ENCODE measurements at places on chromosomes 2 and 18.

DNA sequence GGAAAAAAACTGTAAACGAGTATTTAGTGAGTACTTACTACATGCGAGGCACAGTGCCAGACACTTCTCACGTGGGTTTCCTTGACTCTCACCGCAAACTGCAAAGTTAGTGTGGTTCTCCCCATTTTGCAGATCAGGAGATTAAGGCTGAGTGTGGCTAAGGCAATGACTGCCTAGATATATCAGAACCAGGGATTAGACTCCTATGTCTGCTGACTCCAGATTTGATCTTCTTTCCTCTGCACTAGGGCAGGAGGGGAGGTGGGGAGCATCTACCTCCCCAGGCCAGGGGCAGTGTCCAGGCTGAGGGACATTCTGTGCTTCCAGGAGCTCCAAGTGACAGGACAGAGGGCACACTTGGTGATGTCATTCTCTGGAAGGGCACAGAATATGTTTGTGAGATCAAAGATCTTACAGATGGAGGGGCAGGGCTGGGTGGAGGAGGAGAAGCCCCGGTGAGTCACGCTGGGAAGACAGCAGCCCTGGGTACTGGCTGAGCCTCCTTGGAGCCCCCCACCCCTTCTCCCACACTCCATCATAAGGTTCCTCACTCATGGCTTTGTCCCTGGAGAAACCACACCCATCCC, 92.4 kb downstream of the RHOB start:
- DNase-seq = no peak

DNA sequence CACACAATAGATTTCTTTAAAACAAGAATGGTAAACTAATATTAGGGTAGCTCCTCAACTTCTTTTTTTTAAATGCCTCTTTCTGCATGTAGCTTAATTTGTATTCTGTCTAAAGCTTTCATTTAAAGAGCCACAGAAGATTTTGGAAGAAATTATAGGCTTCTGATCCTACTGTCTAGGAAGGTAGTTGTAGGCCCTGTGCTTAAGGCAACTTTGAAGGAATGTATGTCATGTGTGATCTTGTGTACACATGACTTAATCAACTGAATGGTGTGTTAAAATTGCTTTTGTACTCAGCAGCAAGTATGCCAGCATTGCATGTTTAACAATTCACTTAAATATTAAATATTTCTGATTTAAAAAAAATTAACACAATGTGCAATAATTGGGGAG, 51.5 kb upstream of the LYPD6 start:
- no peak for DNase-seq

- DNase-seq = no peak
These were observed 28.4 kb upstream of the MGAT4A start for GRCh38 chr2:98759338-98759737.

GRCh38 chr2:77521931-77522470, at the start of gene LRRTM4:
LRRTM4 (minus strand) TSS chr2:77522376.
- DNase-seq = no peak

DNA sequence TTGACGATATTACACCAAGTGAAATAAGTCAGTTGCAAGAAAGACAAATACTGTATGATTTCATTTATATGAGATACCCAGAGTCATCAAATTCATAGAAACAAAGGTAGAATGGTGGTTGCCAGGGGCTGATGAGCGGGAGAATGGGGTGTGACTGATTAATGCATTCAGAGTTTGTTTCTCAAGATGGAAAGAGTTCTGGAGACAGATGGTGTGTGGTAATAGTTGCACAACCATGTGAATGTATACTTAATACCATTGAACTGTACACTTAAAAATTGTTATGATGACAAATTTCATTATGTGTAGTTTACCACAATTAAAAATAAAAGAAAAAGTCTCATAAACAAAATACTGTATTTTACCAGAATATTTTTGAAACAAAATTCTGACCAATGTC, 117.3 kb downstream of the PIGN start:
- DNase-seq = no peak

DNA sequence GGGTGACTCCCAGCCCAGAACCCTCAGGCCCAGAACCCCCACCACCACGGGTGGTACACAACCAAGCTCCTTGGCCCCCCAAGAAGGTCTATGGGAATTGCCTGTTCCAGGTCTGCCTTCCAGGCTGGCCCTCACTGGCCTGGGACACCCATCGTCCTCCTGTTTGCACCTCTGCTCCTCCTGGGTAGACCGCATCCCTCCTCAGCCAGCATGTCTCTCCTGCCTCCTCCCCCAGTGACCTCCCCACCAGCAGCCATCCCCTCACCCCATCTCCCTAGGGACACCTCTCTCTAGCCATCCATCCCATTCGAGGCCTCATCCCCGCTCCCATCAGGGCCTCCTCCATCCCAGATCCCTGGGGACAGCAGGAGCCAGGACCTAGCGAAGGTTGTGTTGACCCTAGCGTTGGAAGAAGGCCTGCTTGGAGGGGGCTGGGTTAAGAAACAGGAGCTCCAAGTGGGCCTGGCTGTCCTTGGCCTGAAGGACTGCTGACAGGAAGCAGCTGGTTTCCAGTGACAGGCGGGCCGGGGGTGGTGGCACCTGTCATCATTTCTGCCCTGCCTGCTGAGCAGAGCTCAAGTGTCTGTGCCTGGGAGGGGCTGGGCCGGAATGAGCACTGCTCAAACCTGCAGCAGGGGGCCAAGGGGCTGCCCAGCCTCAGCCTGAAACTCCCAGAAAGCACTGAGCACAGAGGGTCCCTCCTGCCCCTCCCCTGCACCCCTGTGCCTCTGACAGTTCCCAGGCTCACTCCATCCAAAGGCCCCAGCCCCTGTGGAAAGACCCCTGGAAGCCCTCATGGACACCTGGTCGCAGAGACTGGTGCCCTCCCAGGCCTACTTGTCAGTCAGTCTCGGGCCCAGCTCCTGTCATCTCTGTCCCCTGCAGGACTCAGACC, 96.0 kb upstream of the OTOS start:
- DNase-seq = peak; percentile 77

GRCh38 chr2:218982586-218983262, 2.3 kb downstream of the FEV start:
- DNase-seq = no peak

GRCh38 chr2:8614646-8615045, 67.2 kb upstream of the ID2 start:
- DNase-seq = no peak

- DNase-seq = no peak
These were observed 365.5 kb upstream of the ACVR2A start for GRCh38 chr2:147479358-147479757.

DNA sequence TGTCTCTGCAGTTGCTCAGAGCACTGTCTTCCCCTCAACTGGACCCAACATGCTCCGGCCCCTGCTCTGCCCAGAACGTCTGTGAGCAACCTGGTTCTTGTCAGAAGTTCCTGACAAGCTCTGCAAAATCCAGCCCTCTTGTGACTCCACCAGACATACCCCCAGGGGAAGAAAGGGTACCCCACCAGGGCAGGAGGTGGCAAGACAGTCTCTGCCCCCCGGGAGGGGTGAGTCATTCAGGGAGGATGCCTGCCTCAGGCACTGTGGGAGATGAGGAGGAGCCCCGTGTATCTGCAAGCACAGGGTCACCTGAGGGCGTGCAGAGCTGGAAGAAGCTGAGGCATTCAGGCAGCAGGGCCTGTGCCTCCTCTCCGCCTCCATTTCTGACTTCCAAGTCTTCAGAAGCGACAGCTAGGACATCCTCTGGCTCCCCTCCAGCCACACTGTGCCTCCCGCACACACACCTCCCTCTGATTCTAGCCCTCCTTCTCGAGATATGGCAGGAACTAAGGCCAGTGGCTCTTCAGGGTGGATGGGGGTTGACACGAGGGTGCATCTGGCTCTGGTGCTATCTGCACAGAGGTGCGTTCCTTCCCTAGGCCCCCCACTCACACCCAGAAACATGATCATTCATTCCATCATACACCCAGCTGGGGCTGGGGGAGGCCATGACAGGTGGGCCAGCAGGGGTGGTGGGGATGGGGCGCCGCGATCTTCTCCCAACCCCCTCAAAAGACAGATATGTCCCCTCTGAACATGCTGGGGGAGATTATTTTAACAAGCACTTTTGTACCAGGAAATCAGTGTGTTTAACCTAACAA, 222.2 kb downstream of the CYP26B1 start:
- peak; percentile 69 for DNase-seq

GRCh38 chr2:205148755-205149154, 533.5 kb upstream of the NRP2 start:
- DNase-seq = no peak

DNA sequence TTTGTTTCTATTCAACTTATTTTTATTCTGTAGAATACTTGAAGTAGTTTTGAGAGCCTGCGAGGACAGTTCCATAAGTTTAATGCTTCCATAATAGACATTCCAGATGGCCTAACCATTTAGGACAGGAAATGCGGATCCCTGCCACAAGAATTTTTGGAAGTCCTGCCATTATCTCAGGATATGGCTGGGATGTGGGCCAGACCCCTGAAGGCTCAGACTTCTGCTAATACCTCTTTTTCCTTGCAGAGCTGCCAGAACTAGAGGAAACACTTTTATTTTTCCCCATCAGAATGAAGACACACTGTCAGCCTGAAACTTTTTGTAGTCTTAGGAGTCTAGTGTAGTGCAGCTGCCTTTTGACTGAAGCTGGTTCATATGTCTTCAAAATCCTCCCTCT, 806.5 kb downstream of the TDRD15 start:
- DNase-seq = no peak

GRCh38 chr2:5696945-5697521, 4.8 kb downstream of the SOX11 start:
- no peak for DNase-seq

GRCh38 chr2:8177566-8177965, 504.3 kb upstream of the ID2 start:
- DNase-seq = no peak

DNA sequence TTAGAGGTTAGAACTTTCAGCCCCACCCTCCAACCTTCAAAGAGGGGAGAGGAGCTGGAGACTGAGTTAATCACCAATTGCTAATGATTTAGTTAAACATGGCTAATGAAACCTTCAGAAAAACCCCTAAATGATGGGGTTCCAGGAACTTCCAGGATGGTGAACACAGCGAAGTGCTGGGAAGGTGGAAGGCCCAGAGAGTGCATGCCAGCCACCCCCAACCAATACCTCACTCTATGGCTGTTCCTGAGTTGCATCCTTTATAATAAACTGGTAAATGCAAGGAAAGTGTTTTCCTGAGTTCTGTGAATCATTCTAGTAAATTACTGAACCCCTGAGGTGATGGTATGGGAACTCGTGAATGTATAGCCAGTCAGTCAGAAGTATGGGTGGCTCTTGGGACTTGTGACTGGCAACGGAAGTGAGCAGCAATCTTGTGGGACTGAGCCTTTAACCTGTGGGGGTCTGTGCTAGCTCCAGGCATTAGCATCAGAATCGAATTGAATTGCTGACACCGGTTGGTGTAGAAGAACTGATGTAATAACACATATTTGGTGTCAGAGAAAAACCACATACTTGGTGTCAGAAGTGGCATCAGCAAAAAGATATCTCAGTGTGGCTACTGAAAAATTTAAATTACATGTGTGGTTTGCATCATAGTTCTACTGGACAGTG, 37.4 kb downstream of the NPHP1 start:
- no peak for DNase-seq

DNA sequence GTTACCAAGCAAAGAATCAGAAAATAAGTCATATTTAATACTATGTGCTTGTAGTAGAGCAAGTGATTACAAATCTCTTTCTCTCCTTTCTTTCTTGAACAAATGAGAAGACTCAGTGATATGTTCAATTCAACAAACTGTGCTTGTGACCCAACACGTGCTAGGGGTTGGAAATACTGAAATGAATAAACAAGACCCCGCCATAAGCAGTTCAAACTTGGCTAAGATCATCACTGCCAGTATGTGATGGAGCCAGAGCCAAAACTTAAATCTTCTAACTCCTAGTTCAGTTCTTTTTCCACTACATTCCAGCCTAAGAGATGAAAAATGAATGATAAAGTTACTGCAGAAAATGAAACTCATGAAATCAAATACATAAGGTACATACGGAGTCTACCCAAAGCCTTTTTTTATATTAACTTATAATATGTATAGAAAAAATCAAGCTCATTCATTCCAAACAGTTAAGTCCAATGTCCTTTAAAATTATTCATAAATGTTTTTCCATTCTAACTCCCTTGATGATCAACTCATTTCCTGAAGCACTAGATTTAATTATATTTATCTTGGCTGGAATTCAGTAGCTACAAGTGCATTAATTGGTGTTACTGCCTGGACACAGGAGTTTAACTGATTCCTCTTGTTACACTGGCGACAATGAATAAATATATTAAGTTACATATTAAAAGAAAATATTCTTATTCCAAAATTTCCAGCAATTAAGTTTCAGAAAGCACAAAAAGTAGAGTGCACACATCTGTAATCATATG, 36.0 kb downstream of the GALNT3 start:
- no peak for DNase-seq

- no peak for DNase-seq
These were observed 113.7 kb upstream of the SRD5A2 start for GRCh38 chr2:31694444-31694843.

DNA sequence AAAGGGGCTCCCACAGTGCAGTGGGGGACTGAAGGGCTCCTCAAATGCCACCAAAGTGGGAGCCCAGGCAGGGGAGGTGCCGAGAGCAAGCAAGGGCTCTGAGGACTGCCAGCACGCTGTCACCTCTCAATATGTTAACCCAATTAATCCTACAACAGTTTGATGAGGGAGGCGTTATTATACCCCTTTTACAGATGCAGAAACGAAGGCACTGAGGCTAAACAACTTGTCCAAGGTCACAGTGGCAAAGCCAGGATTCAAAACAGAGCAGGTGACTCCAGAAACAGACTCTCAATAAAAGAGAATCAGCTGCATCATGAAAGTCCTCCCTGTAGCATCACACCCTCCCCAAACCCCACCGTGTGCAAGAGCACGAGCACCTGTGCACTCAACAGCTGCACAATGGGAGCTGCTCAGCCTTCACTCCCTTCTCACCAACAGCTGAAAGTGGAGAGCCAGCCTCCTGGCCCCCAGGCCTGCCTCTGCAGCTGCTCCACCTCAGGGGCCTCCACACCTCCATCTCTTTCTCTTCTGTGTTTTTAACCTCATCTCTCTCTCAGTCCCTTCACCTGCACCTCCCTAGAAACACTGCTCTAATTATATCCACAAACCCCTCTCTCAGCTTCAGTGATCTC, 8.1 kb downstream of the NPC1 start:
- no peak for DNase-seq

GRCh38 chr2:9842487-9843228, 616 bp upstream of the TAF1B start:
- no peak for DNase-seq

- DNase-seq = no peak
These were observed 501.1 kb upstream of the TNP1 start for GRCh38 chr2:217360781-217361482.

GRCh38 chr2:161237392-161238264, 70.6 kb upstream of the PSMD14 start:
- peak; percentile 74 for DNase-seq

DNA sequence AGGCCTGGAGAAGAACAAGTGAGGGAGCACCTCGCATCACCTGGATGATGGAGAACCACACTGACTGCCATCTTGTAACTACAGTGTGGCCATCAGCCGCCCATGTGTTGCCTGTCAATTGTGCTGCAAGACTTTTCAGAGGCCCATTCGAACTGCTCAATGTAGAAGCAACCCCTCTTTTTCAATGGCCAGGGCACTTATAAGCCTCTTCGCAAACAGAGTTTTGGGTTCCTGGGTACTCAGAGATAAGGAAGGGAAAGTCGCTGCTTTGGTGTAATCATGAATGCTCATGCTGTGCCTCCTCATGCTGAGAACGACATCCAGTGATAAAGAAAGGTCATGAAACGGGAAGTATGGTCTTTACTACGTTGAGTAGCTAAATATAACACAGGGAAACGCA, 143.9 kb upstream of the SLC39A10 start:
- DNase-seq = no peak

- no peak for DNase-seq
These were observed 5.2 kb downstream of the IL37 start for GRCh38 chr2:112916145-112916571.

GRCh38 chr2:239263669-239264491, 136.9 kb downstream of the HDAC4 start:
- DNase-seq = peak; percentile 72
